ENCODE measurements at places on chromosomes 3 and 15.

DNA sequence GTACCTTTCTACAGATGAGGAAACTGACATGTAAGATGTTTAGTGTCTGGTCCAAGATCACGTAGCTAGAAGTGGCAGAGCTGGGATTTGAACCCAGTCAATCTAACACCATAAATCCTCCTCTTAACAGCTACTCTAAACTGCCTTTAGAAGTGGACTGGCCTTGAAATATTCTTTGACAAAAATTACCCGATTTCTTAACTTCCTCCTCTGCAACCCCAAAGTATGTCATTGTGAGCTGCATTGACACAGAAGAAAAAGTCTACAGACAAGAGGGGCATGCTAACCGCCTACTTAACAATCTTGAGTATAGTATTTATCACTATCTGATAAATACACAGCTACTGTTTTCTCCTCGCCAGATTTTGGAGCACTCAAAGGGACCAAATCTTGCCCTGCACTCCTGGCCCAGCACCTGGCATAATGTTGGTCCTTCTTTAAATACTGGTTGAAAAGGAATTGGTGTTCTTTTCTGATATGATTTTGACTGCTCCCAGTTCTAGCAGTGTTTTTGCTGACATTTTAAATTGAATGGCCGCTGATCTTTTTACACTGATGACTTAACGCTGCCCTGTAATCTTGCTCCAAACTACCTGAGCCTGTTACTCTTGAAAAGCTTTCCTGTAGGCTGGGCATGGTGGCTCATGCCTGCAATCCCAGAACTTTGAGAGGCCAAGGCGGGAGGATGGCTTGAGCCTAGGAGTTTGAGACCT, 36.9 kb downstream of the ITPR1 start:
- no peak for DNase-seq

DNA sequence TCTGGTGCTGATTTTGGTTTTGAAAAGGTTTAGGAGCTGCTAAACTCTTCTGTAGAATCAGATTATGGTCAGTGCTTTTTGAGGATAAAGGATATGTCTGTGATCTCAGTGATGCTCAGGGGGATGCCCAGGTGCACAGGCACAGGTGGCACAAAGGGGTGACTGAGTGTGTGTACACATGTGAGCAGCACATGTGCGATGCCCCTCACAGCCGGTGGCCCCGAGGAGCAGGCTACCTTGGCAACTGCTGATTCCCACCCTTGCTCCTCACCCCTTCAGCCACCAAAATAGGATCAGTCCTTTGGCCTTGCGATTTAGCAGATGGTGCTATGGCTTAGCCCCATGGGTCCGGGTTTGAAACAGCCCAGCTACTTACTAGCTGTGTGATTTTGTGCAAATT, 51.1 kb downstream of the POMGNT2 start:
- no peak for DNase-seq

- DNase-seq: no peak
Measured at GRCh38 chr3:195302431-195302830, 31.5 kb upstream of the XXYLT1 start.

DNA sequence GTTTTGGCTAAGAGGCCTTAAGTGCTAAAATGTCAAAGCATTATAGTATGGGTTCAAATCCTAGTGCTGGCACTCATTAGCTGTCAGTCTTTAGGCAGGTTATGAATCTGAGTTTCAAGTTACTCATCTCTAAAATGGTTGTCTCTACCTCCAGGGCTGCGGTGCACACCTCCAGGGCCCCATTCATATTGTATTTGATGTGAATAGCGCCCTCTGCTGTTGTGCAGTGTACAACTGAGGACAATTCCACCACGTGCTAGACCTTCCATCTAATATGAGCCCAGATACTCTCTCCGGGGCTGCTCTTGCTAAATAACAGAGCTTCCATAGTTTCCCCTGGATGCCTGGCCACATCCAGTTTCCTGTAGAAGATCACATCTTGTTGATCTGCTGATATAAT, 54.3 kb downstream of the OXNAD1 start:
- DNase-seq: peak; percentile 89

DNA sequence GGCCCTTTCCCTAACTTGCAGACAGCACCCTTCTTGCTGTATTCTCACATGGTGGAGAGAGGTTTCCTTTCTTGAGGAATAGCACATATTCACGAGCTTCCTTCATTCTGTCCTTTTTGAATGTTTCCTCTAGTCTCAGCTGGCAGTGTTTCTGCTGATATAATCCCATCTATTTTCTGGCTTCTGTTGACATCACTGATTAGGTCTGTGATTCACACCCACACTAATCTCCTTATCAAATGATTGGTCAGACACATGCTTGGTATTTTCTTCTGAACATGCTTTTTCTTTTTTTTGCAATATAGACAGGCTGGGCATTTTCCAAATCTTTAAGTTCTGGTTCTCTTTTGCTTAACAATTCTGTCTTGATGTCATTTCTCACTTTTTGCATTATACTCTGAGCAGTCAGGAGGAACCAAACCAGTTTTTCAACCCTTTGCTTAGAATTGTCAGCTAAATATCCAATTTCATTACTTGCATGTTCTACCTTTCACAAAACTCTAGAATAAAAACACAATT, 65.4 kb downstream of the OXSM start:
- no peak for DNase-seq

Data from activated CD4-positive, alpha-beta T cell treated with anti-CD3 and anti-CD28 coated beads, Interleukin-2, amount 50 U/mL, for 48 hours (primary cell).